ENCODE measurements at places on chromosomes 4 and X. TPM values are rescaled to one million over a fixed set of nuclear protein-coding genes. Genes with fewer than 3 reads are reported as not detected.

Gene BOD1L1
- 51.4 TPM for polyA plus RNA-seq

DNA sequence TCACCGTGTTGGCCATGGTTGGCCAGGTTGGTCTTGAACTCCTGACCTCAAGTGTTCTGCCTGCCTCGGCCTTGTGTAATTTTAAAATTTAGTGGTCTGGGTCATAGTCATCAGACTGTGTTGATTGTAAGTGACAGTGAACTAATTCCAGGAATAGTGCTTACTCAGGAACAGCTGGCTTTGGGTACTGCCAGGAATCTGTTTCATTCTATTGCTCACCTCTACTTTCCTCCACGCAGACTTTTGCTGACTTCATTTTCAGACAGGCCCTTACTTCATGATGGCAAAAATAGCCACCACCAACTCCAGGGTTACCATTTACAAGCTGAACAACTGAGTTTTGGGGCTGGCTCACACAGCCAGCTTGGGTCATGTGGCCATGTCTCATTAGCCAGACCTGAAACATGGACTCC lies 54.6 kb downstream of the FNIP2 start:
- no peak for DNase-seq

DNA sequence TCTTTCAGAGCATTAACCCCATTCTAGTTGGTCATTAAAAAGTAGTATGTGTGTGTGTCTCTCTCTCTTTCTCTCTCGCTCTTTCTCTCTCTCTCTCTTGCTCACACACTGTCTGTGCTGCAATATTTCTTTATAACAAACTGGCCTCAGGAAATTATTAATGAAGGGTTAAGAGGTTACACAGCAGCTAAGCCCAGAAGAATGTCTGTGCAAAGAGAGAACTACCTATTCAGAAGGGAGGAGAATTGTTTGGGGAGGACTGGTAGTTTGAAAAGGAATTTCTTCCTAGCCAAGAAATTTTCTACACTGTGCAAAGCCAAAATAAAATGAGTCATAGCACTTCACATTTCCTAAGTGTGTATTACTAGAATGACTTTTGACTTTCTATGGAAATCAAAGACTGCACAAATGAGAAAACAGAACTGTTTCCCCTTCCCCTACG lies 22.2 kb downstream of the PDGFC start:
- DNase-seq = no peak

DNA sequence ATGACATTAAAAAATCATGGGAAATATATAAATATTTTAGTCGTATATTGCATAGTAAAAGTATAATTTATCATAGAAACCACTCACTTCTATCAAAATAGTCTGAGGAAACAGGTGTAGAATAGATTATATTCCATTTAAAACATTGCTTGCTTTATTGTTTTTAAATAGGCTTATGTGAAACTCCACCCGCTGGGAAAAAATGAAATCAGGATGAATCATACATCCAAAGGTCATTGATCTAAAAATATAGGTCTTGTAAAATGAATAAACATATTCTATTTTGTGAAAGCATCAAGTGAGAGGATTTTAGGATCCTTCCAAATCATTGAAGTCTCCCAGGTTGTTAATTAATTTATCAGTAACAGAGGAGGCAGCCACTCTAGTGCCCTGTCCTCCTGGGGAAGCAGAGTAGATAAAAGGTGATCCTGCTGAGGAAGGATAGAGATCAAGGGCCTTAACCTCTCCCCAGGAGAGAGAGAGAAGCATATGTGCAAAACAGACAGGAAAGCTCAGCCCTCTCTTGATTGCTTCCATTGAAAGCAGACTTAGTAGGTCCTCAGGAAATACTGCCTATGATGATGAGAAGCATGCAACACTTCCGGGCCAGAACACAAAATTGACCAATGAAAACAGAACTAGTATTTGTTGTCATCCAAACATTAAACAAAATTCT lies 96.8 kb upstream of the MAP9 start:
- no peak for DNase-seq

Gene PRR32
- not detected for polyA plus RNA-seq

DNA sequence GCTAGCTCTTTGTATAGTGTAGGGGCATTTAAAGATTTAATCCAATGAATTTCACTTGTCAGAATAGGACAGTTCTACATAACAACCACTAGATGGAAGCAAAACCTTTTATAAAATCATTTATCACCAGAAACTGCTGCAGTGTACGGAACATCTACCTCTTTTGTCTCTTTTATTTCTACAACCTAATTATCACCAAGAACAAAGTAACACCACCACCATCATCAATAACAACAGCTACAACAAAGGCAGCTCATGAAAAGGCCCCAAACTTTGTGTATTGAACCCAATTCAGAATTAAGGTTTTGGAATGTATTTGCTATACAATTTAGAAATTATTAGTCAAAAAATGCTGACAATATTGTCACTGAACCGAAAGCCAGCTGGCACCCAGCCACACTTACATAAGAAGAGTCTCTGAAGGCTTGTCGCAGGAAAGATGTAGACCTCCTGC lies 260.9 kb upstream of the RPS6KA3 start:
- no peak for DNase-seq

DNA sequence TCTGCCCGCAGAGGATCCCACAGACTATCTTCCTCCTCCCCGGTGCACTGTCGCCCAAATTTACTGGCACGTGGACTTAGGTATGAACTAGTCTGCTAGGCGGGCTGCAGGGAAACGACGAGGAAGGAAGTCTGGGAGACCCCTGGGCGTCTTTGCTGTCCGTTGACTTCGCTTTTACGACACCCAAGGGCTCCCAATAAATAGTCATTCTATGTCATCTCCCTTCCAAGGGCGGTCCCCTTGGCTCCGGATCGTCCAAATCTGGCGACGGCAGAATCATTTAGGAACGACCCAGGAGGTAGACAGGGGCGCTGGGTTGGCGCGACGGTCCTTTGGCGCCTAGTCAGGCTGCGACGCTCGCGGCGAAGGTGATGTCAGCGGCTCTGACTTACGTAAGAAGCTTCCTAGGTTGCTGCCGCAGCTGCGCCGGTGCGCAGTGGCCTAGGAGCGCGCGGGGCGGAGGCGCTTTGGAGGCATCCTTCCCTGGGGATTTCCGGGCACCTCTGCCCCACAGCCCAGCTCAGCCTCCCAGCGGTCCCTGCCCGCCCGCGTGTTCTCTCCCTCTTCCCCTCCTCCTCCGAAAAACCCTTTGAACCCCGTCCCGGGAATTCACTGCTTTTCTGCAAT lies 2.2 kb downstream of the NHS start:
- no peak for DNase-seq

DNA sequence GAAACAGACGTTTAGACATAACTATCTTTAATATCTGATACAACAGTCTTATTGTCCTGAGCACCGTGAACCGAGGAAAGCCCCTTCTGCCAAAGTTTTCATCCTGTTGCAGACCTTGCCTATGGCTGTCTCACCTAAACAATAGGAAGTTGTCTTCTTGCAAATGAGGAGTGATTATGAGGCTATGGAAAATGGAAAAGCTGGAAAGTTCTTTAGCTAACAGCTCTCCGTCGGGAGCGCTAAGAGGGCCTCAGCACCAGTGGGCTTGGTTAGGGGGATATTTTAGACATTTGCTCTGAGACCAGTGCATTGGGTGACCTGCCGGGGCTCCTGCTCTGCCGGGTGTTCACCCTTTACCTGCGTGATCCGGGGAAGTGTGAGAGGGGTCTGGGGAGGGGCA lies 28.4 kb downstream of the TMEM131L start:
- DNase-seq = no peak

GRCh38 chr4:140742838-140743193 lies 13.4 kb downstream of the TBC1D9 start:
- DNase-seq = no peak

Gene F9
- not detected for polyA plus RNA-seq

DNA sequence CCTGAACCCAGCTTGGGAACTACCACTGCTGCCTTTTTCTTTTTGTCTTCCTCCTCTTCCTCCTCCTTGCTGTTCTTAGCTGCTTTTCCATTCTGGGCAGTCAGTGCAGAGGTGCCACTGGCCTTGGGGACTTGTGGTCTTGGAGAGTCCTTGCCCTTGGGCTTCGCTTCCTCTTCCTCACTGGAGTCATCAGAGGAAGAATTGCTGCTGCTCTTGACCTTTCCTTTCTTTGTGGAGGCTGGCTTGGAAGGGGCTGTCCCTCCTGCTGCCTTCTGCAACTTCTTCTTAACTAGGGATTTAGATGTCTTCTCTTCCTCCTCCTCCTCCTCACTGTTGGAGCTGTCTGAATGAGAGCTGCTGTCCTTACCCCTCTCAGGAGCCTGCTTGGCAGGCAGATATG lies 53.2 kb downstream of the FAM9B start:
- no peak for DNase-seq

DNA sequence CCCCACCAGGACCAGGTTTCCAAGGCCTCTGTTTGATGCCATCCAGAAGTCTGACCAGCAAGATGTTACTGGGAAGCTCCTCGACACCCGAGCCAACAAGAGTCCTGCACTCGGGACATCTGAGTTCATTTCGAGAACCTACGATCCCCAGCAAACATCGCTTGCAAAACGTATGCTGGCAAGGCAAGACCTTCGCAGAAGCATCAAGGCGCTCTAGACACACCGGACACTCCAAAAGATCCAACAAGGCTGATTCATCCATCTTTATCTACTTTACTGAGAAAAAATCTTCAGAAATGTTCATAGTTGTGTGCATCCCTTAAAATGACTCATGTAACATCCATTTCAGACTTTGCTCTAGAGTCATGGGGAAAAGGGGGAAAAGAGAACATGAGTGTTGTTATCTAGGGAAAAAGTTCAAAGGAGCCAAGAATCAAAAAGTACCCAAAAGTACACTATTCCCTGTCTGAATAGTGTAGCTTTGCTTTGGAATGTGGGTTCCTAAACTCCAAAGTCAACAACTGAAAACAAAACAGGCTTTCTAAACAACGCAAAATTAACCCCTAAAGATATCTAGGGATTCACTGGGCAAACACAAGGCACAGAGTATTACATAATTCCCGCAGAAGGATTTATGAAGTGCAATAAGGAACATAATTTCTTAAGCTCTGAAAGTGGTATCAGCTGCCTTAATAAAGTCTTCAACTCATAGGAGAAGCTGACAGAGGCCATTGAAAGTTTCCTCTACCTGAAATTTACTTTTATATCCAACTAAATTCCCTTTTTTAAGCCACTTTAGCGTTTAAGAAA lies 1.6 kb downstream of the SH3RF1 start:
- no peak for DNase-seq

Gene SHROOM2
- 19.9 TPM for polyA plus RNA-seq

DNA sequence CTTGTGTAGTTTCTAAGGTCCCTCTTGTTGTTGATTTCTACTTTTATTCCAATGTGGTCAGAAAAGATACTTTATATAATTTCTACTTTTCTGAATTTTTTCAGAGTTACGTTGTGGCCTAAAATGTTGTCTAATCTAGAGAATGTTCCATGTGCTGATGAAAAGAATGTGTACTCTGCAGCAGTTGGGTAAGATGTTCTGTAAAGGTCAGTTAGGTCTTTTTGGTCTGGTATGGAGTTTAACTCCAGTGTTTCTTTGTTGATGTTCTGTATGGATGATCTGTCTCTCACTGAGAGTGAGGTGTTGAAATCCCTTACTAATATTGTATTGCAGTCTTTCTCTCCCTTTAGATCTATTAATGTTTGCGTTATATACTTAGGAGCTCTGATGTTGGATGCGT lies 37.0 kb upstream of the GPRIN3 start:
- DNase-seq = no peak

Gene UGT2B10
- 0.57 TPM for polyA plus RNA-seq

DNA sequence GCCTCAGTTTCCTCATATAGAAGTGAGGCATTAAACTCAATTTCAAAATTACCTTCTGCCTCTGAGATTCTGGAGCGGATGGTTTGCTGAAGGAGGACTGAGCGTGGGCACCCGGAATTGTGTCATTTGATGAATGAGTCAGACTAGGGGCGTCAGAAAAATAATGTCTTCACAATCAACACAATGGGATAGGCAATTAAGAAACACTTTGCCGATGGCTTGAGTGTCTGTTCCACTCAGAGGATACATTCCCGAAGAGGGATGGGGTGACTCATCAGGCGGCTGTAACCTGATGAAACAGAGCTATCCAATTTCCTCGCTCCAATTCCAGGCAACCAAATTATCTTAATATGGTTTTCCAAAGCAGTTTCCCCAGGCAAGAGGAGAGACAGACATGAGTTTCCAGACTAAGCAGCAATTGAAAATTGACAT lies 1.2 kb upstream of the CHRNA9 start:
- DNase-seq = no peak

- DNase-seq = no peak
These were observed 44.1 kb upstream of the MBNL3 start for GRCh38 chrX:132532913-132533312.

DNA sequence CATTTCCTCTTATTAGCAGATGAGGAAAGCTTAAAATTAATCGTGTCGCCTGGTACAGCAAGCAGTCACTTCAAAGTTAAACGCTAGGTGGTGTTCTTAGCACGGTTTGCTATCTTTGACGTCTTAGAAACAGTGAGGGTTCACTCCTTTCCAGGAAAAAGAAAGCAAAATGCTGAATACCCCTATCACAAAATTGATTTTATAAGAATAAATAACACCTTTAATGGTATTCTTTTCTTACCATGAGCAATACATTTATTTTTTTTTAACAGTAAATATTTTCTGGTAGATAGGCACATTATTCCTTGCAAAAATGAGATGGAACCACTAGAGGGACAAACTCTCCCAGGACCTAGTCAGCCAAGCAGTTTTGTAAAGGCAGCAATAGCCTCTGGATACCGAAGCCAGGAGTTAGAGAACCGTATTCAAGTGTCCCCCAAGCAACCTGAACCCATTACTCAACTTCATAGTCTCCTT lies 153.9 kb downstream of the KDR start:
- peak; percentile 50 for DNase-seq

- no peak for DNase-seq
These were observed 29.4 kb upstream of the GABRA3 start for GRCh38 chrX:152480269-152481212.

DNA sequence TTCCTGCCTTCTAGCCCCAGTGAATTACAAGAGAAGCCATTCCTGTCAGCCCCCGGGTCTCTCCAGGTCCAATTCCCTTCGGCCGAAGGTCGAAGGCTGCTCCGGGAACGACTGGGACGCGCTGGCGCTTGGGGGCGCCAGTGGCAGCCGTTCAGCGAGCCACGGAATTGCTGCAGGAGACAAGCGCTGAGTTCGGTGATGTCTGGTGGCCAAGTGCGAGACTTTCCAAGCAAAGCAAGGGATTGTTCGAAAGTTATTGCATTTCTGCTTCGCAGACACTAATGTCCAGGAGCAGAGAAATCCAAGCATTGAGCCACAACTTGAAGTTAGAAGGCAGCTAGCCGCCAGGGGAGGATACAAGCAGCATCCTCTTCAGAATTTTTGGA lies 1.1 kb upstream of the DKK2 start:
- no peak for DNase-seq

DNA sequence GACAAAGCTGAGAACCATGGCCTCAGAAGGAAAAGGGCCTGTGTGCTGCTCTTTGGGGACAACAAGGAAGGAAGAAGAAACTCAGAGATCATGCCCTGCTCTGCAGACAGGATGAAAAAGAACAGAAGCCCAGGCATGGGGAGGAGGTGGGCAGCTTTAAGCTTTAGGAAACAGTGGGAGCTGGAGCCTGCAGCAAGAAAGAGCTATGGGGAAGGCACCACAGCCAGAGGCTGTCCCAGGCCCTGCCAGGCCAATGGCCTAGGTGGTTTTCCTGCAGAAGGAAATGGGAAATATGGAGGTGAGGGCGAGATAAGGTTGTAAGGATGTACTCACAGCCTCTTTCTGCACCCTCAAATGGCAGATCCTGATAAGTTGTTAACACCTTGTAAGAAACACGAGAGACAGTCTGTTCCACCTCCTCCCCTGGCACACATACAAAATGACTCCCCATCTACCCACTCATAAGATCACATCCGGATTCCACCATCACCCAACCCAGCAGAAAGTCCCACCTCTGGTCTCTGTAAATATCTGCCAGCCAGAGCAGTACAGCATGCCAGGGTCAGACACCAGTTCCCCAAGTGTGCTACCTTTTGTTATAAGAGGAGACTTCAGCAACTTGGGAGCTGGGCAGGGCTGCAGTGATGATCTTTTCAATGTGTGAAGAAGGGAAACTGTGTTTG lies 105.2 kb downstream of the RTL5 start:
- no peak for DNase-seq

Data from renal pelvis (tissue), 12 donors.